Activated naive CD8-positive, alpha-beta T cell treated with anti-CD3 and anti-CD28 coated beads for 36 hours (primary cell): ENCODE measurements at places on chromosomes 13 and 19.

GRCh38 chr13:20051366-20051765 is 92.8 kb downstream of the ZMYM2 start:
- no peak for DNase-seq

DNA sequence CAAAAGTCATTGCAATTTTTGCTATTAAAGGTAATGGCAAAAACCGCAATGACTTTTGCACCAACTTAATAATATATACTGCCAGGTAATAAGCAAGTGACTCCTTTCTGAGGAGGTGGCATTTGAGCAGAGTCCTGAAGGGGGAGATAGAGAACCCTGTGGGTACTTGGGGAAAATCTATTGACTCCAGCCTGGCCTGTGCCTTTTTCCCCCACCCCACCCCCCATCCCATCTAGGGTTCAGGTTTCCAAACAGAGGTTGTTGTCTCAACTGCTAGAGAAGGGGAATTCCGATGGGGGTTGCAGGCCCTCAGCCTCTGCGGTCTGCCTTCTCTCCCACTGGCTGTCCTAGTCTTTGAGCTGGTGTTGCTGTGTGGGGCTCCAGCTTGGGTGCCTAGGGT is 11.5 kb downstream of the S1PR2 start:
- DNase-seq = peak; percentile 29

DNA sequence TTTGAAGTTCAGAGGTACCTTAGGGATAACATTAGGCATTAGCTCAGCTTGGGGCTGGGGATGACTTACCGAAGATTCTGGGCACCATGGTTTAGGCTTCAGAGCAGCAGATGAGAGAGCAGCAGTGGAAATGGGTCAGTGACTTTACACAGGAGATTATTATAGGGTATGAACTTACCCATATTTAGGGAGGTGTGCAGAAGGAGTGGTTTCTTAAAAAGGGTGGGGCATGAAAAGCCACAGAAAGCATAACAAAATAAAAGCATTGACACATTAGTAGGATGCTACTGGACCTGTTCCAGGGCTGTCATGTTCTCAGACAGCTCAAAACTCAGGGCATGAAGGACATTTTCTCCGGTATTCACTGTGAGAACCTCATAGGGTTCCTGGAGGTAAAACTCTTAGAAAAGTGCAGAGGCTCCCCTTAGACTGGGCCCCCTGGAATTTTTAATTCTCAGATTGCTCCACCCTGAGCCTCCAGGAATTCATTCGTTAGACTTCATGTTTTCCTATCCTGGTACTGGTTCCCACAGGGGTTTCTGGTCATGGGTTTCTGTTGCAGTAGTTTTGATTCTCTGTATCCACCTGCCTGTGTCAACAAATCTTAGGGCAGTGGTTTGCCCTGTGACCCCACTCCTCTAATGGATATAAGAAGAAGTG is 20.7 kb downstream of the IGFL1 start:
- DNase-seq = no peak

GRCh38 chr19:14021474-14021873 is 6.5 kb upstream of the RLN3 start:
- DNase-seq = no peak

DNA sequence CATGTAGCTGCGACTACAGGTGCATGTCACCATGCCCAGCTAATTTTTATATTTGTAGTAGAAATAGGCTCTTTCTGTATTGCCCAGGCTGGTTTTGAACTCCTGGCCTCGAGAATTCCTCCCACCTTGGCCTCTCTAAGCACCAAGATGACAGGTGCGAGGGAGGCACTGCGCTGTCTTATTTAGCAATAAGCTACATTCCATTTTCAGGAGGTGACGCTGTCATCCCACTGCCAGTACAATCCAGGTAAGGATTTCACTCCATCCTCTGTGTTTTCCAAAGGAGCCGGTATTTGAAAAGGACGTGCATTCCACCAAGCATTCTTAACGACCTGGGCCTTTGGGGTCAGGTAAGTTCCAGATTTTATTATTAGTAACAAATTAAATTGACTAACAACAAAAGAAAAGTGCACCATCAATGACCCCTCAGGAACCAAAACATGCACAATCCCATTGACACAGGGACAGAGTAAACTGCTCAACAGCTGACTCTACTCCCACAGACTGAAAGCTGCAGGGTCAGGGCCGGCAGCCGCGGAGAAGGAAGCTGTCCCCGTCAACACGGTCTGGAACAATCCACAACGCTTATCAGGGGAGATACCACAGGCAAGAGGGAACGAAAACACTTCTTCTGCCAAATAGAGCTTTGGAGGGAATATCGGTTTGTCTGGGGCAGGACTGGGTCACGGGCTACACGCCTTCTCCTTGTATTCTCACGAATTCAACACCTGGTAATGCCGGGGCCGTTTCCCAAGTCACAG is 82.8 kb downstream of the INSR start:
- DNase-seq = no peak

- no peak for DNase-seq
These were observed 867 bp downstream of the WBP4 start for GRCh38 chr13:41061914-41062837.

GRCh38 chr13:31440132-31440531 is 240.4 kb downstream of the B3GLCT start:
- no peak for DNase-seq

GRCh38 chr19:33085570-33086128 is 4.7 kb downstream of the GPATCH1 start:
- DNase-seq = no peak

DNA sequence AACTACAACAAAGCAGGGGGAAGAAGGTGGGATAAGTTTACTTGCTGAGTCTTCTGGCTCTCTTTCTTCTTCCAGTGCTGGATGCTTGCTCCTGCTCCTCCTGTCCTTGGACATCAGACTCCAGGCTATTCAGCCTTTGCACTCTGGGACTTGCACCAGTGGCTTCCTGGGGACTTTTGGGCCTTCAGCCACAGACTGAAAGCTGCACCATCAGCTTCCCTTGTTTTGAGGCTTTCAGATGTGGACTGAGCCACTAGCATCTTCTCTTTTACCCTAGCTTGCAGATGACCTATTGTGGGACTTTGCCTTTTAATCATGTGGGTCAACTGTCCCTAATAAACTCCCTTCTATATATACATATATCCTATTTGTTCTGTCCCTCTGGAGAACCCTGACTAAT is 173.0 kb upstream of the UFM1 start:
- no peak for DNase-seq

GRCh38 chr13:110042253-110042950 is 256.0 kb upstream of the IRS2 start:
- no peak for DNase-seq

GRCh38 chr13:20157151-20157796 is 3.6 kb downstream of the GJA3 start:
- no peak for DNase-seq

- no peak for DNase-seq
These were observed 15.2 kb downstream of the DACH1 start for GRCh38 chr13:71851498-71852409.

DNA sequence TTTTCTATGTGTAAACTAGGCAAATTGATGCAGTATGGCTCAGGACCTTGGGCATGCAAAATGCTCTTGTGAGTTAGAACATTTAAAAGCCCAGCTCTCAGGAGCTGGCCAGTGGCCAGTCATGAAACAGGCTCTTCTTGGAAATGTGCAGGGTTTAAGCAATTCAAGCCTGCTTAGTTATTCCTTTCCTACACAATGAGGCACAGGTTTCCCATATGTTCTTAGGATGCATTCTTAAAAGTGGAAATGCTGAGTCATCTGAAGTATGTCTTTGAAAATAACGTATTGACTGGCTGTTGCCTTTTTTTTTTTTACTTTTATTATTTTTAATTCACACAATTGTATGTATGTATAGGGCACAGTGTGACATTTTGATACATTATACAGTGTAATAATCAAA is 300.7 kb downstream of the SLC7A1 start:
- DNase-seq = no peak

- no peak for DNase-seq
These were observed 21.5 kb downstream of the CRTC1 start for GRCh38 chr19:18704971-18705370.
